Left ventricle myocardium superior (tissue), 1 donor: ENCODE measurements at places on chromosomes 5 and 9. TPM values are rescaled to one million over a fixed set of nuclear protein-coding genes. Genes with fewer than 3 reads are reported as not detected.

Gene PCDHB4
- total RNA-seq = 1.5 TPM

Gene HSD17B3
- total RNA-seq = 0.59 TPM

GRCh38 chr5:113806250-113806649 lies 292.8 kb downstream of the YTHDC2 start:
- DNase-seq = no peak

DNA sequence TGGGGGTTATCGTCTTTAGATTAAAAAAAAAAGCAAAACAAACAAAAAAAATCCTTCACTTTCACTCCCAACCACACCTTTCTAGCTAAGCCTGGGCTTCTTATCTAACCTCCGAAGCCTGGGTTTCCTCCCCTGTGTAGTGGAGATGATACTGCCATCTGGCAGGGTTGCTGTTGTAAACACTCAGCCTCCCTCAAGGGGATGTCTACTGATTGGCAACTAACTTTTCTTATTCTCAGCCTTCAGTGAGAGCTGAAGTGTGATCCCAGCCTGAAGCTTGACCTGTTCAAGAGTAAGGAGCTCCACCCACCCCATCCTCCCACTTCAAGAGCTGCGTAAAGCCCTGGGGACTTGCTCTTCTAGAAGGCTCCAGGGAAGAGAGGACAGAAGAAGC lies 21.5 kb upstream of the WWC1 start:
- DNase-seq = no peak

GRCh38 chr9:109134167-109134578 lies 14.4 kb upstream of the TMEM245 start:
- DNase-seq = no peak

DNA sequence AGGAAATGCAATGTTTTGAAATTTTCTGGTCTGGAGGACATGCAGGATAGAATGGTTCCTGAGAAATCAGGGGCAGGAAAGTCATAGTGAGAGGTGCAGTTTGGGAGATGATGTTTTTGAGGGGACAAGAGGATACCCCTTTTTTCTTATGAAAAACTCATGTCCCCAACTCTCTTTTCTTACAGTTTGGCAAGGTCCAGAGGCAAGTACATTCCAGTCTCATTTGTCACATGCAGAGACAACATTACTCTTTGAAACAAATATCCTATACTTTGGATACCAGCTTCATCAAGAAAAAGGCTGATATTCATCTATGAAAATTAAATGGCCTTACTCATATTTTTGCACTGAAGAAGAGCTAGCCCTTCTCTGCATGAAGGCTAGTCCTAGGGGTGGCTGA lies 48.2 kb downstream of the EQTN start:
- no peak for DNase-seq

DNA sequence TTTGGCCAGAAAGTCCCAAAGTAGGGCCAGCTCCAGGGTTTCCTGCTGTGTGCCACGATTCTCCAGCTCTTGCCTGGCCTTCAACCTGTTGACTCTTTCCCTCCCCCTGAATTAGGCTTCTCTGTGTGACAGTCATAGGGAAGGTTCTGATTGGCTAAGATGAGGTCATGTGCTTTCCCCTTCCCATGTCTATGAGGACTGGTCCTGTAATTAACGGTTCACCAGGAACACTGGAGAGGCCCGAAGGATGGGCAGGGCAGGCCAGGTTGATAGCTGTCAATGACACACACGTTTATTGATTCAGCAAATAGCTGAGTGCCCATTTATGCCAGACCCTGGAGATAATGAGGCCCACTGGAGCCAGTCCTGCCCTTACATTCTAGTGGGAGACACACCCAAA lies 9.0 kb upstream of the PRR7 start:
- DNase-seq = no peak

GRCh38 chr9:131690941-131691573 lies 48.8 kb downstream of the RAPGEF1 start:
- DNase-seq = no peak

- DNase-seq = no peak
These were observed 7.6 kb upstream of the KCNV2 start for GRCh38 chr9:2709645-2710101.

DNA sequence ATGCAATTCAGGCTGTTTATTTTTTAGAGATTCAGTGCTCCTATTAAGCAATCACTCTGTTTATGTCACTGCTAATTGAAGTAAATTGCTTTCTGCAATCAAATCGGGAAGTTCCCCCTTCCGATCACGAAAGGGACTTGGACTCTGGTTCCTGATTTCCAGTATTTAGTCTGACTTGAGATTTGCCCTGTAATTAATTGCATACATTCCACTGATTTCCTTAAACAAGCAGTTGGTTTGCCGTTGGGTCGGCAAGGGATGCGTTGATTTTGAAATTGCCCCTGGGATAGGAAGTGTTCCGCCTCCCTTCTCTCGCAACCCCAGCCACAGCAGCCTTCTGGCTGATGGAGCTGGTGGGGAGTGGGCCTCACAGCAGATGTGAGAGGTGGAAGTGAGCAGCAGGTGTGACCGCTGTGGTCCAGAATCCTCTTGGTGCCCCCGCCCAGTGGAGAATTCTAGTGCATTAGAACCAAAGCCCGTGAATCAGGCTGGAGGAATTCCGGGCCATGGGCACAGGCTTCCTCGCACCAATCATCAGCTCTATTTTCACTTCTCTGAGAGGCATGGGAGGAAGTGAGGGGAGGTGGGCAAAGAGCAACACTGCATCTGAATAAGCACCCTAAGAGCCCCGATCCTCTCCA lies 102.5 kb downstream of the SPRY4 start:
- no peak for DNase-seq
